Activated T-cell treated with anti-CD3 and anti-CD28 coated beads, Interleukin-2, amount 50 U/mL, for 1 hour (primary cell): ENCODE measurements at places on chromosomes 1 and 21.

DNA sequence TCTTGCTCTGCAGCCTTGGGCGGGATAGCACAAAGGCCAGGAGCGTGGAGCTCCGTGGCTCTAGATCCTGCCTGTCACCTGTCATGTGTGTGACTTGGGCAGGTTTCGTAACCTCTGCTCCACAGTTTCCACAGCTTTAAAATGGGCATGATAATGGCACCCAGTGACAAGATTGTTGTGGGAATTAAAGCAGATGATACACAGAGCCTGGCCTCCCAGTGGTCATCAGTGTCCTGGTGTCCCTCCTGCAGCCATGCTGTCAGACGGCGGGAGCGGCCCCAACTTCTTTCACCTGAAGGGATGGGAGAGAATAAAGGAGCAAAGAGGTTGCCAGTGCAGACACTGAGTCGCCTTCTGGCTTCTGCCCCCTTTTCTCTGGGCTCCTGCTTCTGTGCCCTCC, 61.5 kb downstream of the SLC37A1 start:
- no peak for DNase-seq

DNA sequence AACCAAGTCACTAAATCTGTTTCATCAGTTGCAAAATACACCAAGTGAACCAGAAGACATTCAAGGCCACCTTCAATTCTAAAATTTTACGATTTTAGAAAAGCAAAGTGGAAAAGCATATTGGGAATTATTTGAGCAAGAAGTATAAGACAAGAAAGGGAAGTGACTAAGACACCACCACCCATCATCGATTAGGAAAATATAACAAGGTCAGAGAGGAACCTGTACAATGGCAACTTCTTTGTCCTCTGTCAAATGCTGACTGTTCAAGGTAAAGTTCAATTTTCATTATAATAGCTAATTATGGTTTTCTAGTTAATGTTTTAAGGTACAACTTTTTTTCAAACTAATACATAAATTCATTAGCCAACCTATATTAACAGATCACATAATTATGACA, 10.8 kb downstream of the FRRS1 start:
- DNase-seq, result no peak

- DNase-seq, result no peak
Measured at GRCh38 chr1:54850069-54850730, 36.8 kb downstream of the DHCR24 start.

DNA sequence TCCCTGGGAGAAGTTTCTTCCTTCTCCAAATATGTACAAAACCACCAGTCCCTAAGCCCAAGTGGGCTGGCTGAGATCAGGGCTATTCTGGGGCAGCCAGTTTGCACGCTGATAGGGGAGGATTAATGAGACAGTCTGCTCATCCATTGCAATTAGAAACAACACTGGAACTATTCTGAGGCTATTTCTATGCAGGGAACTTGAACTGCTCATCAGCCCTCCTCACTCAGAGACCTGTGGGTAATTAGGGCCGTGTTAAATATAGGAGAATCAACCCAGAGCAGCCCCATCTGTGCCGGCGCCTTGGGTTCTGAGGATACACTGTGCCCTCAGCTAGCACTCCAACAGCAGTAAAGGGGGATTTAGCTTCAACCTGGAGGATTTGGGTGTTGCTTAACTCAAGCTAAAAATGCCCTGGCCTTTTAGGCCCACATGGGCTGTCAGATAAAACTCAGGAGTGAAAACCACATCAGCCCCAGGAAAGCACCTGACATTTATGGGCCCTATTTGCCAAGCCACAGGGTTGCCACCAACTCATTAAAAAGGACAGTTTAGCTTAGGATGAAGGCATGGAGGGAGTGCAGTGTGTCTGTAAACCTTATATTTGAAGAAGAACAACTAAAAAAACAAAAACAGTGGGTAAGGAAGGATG, 53.9 kb downstream of the DUSP10 start:
- no peak for DNase-seq

- DNase-seq, result no peak
Measured at GRCh38 chr1:116531917-116532316, 38.9 kb downstream of the CD58 start.

- no peak for DNase-seq
Measured at GRCh38 chr1:83889707-83890106, 109.2 kb downstream of the TTLL7 start.

- DNase-seq, result no peak
Measured at GRCh38 chr1:157252473-157252872, 114.3 kb upstream of the ETV3 start.

GRCh38 chr1:81382561-81382960, 418.2 kb upstream of the ADGRL2 start:
- DNase-seq, result no peak

GRCh38 chr1:162704673-162705424, 72.6 kb downstream of the DDR2 start:
- no peak for DNase-seq

DNA sequence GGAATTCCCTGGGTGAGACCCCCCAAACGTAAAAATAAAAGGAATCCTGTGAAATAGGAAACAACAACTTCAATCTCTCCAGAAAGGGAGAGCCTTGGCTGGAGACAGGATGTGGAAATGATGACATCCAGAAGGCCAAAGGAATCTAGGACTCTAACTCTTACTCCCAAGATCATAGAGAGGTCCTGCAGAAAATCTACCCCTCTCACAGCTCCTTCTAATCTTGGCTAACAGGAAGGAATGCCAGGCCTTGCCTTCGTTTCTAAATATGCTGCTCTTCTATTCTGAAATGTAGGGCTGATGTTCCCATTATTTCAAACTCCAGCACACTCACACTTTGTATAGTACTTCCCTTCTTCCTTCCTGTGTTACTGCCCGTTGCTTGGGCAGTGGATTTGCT, 40.7 kb downstream of the ARHGEF11 start:
- no peak for DNase-seq

DNA sequence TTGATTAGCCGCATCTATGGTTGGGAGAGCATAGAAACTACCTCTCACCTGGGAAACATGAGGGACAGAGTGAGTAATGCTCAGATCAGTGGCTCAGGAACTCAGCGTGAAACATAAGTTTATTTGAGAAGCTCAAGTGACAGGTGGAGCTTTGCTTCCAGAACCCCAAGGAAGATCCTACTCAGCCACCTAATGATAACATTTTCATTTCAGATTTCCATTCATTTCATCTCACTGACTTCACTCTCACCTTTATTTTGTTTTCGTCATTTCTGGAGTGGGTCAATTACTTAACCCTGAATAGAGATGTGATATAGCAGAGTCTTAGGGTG, 145.5 kb upstream of the DUSP10 start:
- no peak for DNase-seq

DNA sequence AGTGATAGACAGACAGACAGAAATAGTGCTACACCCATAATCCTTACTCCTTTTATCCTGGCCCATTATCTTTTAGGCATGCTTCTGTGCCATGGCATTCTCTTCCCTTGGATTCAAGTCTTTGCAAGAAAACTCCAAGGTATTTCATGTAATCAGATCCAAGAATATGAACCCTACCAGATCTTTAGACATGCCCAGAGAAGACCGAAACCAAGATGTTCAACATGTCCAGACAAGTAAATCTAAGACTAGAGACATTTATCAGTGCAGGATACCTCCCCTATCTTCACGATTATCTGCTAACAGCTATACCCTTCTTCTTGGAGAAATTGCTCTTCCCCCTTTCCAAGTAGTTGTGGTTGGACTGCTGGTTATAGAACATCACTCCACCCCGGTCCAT, 11.8 kb upstream of the C1orf141 start:
- DNase-seq, result no peak

- DNase-seq, result no peak
Measured at GRCh38 chr21:45293726-45294401, 6.2 kb upstream of the POFUT2 start.

GRCh38 chr1:29650476-29650875, 414.2 kb downstream of the PTPRU start:
- DNase-seq, result no peak

DNA sequence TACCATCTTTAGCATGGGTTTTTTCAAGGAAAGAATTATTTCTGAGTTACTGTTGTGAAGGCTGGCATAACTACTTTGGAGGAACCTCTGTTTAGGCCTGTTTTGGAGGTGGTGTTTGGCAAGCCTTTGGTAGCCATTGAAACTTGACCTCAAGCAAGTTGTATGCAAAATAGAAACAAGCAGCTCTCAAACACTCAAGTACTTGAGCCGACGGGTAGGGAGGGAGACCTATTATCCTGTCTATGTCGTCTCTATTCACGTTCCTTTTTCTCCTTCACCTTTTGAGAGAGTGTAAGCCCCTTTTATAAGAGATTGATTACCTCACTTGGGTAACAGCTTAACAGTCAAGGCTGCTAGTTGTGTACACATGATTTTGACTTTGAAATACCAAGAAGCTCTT, 878.3 kb upstream of the CXADR start:
- no peak for DNase-seq

GRCh38 chr1:115757326-115757725, 11.2 kb downstream of the CASQ2 start:
- DNase-seq, result no peak

GRCh38 chr1:30777060-30777903, 19.7 kb upstream of the LAPTM5 start:
- DNase-seq, result no peak

- DNase-seq, result no peak
Measured at GRCh38 chr1:17215545-17215890, 10.6 kb downstream of the PADI1 start.

DNA sequence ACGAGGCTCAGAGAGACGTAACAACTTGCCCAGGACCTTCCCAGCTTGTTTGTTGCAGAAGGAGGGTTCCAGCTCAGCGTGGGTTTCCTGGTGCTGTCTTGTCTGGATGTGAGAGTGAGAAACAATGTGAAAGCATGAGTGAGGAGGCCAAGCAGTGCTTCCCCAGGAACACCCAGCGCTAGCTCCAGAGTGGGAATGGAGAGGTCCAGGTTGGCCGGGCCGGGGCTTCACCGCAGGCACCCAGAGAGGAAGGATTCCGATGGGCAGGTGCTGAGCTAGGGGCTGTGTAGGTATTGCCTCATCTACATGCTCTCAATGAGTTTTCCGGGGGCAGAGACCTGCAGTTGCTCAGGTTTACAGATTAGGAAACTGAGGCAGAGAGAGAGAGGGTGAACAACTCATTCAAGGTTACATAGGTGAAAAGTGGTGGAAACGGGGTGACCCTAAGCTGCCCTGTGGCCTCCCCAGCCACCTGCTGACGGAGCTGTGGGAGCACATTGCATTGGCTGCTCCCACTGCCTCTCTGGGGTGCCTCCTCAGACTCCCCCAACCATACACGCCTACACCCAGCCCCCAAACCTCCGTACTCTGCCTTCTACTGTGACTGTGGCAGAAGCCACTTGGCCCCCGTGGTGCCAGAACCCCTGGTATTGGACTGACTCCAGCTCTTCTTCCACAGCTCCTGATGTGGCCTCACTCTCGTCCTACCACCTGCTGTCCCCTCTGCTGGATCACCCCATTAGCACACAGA, 51.2 kb downstream of the B3GALT5 start:
- no peak for DNase-seq

- DNase-seq, result no peak
Measured at GRCh38 chr1:196193896-196194559, 414.2 kb downstream of the KCNT2 start.

DNA sequence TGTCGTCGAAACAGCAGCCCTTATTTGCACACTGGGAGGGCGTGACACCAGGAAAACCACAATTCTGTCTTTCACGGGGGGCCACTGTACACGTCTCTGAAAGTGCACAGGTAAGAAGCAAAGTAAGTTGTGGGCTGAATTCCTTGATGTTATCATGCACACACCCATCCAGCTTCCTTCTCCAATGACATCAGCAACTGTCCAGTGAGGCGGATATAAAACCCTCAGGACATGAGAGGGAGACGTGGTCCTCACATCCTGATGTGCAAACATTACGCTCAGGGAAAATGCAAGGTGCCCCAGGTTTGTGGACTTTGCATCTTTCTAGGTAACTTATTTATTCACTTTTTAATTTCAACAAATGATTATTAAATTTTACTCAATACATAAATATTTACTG, 3.0 kb downstream of the TFF1 start:
- no peak for DNase-seq

DNA sequence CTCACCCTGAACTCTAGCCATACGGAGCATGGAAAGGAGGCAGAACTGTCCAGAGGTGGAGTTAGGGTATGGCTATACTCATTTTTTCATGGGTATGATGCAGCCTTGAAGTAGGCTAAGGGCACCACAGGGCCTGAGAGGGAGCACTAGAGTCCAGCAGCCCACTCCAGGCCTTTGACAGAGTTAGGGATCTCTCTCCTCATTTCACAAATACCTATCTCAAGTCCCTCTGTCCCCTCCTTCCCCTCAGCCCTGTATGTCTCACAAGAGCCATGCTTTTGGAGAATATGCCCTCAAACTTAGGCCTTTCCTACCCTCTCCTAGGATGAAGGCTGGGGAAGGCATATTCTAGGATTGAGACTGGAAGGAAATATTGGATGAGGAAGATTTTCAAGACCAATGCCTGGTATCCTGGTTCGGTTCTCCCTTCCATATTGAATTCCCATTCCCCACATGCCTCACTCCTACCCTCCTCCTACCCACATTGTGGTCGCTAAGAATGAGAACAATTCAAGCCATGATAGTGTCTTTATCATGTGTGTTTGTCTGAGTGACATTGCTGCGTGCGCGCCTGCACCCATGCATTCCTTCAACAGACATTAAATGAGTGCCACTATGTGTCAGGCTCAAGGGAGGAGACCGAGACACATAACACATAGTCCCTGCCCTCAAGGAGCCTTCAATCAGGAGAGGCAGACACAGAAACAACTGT, 2.6 kb upstream of the NECTIN4 start:
- DNase-seq, result no peak

DNA sequence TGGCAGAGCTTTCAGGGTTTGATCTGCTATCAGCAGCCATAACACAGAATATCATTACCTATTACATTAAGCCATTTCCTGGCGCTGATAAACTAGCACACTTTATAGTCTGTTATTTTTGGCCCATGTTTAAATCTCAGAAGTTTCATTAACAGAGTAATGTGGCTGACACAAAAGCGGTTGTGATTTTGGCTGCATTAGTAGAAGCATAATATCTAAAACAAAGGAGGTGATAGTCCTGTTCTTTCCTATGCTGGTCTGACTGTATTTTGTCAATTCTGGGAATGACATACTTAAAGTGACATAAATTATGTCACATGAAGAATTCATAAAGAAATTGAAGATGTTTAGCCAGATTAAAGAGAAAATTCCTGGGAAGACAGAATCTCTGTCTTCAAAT, 151.3 kb upstream of the KCND3 start:
- no peak for DNase-seq

DNA sequence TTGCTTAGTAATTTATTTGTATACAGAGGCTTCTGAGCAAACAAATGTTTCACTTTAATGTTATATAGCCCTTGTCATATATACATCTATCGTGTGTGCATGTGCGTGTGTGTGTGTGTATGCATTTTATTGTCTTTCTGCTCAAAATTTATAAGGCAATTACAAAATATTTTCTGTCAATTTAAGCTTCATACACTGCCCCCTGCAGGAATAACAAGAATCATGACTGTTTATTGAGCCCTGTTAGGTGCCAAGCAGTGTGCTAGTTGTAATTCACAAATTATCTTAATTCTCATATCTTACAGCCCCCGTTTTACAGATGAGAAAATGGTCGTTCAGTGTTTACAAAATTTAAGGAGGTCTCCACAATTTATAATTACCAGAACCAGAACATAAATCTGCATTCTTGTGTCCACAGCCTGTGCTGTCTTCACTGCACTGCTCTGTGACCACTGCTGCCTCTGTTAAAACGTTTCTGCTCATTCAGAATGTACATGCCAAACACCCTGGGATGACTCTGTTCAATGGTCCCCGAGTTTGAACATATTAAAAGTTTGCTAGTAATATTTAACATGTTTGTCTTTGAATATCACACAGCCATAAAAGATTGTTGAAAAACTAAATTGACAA, 181.3 kb downstream of the ATP6V1G3 start:
- DNase-seq, result no peak
